ENCODE measurements at places on chromosomes 12 and 14.
A peak's percentile ranks its signal among the peaks of the same experiment; 100 is the strongest.

- no peak for DNase-seq
Measured at GRCh38 chr14:103391048-103391447, 5.8 kb downstream of the MARK3 start.

DNA sequence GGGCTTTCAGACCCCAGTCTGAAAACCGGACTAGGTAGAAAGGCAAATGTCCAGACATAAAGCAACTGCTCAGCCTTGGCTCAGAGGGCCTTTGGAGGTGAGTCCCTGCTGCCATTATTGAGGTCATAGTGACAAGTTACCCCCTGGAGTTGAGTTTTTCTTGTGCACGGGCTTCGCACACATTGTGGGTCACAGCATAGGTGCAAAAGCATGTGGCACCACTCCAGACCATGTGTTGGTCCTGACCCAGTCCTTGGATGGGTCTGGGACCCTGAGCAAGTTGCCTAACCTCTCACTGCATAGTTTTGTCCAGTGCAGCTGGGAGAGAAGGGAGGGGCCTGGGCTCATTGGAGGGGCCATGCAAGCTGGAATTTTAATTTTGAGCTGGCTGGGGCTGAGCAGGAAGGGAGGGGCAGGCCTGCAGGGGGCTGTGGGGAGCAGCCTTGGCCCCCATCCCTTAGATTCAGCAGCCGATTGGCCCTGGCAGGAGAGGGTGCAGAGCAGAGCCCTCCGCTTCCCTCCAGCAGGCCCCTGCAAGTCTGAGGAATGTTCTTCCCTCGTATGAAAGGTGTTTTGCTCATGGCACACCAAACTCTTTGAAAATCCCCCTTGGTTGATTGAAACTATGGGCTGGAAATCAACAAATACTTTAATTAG lies 4.2 kb upstream of the KRT5 start:
- no peak for DNase-seq

DNA sequence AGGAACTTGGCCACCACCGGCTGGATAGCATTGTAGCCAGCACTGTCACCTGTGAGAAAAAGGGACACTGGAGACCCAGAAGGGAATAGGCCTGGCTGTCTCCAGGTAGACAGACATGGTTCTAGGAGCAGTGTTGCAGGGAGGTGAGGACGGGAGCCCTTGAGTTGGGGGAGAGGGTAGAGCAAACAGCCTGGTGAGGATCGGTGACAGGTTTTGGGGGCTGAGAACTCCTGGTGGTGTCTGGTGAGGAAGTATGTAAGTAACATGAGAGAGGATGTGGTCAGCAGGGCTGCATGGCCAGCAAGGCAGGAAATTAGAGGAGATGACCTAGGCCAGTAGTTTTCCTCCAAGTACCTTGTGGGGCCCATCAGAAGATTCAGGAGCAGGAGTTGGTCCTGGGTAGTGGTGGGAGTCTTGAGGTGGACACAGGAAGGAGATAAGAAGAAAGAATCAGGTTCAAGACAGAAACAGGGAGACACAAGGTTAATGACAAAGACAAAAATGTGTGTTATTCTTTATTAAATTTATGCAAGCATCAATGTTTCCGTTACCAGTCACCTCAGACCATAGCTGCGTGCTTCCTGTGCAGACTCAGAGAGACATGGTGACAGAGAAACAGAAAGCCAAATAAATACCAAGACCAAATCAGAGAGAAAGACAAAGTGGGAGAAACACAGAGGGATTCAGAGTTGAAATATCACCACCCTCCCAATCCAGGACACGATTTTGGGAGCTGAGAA lies at the start of gene ARHGAP9:
TSS of gene ARHGAP9 (minus strand) at position 491 of the 740 bp plus-strand sequence. CDS start at position 31, 460 bp downstream.
- peak; percentile 82 for DNase-seq

DNA sequence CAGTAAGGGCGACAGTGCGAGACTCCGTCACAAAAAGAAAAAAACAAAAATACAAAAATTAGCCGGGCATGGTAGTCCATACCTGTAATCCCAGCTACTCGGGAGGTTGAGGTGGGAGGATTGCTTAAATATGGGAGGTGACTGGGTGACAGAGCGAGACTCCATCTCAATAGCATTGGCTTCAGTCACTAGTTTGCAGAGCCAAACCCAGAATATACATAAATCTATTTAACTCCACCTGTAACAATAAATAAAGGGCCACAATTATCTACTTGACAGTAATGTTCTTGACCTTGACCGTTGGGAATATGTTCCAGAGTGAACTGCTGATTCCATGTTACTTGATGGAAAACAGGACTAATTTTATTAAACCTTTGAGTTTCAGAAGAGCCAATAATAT lies 198.9 kb upstream of the MDGA2 start:
- DNase-seq, result no peak

- DNase-seq, result no peak
Measured at GRCh38 chr12:114974826-114975639, 291.1 kb upstream of the TBX3 start.

- DNase-seq, result no peak
Measured at GRCh38 chr12:115230606-115231005, 546.6 kb upstream of the TBX3 start.

- DNase-seq, result no peak
Measured at GRCh38 chr12:104055686-104056388, 5.8 kb upstream of the GLT8D2 start.

GRCh38 chr12:113537046-113537750 lies 65.5 kb upstream of the LHX5 start:
- no peak for DNase-seq

- peak; percentile 35 for DNase-seq
Measured at GRCh38 chr12:53227836-53228235, 4.2 kb downstream of the RARG start.

DNA sequence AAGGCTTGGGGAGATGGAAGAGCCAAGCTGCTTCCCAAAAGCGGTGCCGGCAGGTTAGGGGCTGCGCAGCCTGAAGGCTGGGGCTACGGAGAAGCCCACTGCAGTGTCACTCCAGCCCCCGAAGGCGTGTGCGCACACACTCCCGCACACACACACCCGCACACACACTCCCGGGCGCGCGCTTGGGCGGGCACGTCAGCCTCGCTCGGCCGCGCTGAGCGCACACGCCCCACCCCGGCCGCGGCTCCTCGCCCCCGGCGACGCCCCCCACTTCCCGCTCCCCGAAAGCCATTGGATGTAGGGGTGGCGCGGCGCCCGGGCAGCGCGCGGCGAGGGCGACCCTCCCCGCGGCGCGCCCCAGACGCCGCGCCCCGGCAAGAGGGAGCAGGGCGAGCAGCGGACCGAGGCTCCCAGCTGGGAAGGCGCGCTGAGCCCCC lies at the start of gene KCNK10:
TSS of gene KCNK10 (minus strand) at position 184 of the 437 bp plus-strand sequence. CDS start 471 bp downstream, outside the sequence.
- no peak for DNase-seq

- DNase-seq, result no peak
Measured at GRCh38 chr12:44063671-44064070, 227.8 kb downstream of the TMEM117 start.

- DNase-seq, result no peak
Measured at GRCh38 chr12:65300679-65301349, 22.3 kb downstream of the MSRB3 start.

- no peak for DNase-seq
Measured at GRCh38 chr14:77260631-77261030, 10.4 kb downstream of the NGB start.

DNA sequence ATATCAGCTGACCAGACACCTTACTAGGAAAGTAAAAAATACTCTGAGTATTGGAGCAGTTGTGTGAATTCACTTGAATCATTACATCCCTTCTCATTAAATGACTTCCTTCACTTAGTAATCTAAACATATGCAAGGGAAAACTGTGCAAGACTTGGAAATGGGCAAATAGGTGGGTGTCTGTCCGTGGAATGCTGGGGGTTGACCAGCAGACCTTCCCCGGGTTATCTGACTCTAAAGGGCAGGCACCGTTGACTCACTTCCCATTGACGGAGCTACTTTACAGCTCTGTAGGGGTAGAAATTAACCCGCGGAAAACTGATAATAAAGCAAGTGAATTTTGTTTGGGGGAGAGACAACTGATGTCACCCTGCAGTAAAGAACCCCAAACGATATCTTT lies 199.3 kb downstream of the TTC7B start:
- DNase-seq, result no peak

GRCh38 chr12:108424816-108425215 lies 85.7 kb upstream of the CMKLR1 start:
- DNase-seq, result no peak
